ENCODE measurements at places on chromosomes 2 and 18.

DNA sequence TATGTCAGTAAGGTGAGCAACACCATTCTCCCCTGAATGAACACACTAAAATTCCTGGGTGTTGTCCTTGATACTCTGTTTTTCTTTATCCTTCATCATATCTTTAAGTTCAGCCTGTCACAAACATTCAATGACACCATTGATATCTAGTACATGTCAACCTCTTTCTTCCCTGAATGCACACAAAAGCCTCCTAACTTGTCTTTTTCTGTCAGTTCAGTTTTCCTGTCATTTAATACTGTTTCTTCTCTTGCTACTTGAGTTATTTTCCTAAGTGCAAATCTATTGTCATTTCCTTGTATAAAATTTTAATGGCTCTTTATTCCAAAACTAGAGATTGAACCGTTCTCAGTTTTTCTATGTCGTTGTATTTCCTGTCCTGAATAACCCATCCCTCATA is 1107.6 kb upstream of the SLC39A10 start:
- DNase-seq: no peak

- DNase-seq: no peak
These were observed 8.8 kb upstream of the UGT1A10 start for GRCh38 chr2:233627331-233628025.

DNA sequence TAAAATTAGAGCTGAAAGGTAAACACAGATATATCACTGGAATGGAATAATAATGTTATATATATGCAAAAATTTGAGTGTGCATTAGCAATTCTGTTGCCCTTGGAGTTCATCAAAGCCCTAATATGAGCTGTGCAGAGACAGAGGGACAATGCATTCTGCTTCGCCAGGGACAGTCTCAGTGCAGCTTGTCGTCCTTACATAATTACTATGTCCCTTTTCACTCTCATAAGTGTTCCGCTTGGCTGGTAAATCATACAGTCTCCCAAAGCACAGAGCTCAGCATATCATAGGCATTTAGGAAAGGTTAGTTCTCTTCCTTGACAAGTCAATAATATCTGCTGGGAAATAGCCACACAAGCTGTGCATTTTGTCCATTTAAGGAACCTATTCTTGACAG is 30.7 kb downstream of the MAPK4 start:
- no peak for DNase-seq

- DNase-seq: no peak
These were observed 119.5 kb downstream of the SMAD7 start for GRCh38 chr18:48831113-48831759.

GRCh38 chr2:231708773-231709635 is 679 bp downstream of the PTMA start:
- DNase-seq: peak; percentile 44

GRCh38 chr2:71455741-71456569 is 2.6 kb downstream of the DYSF start:
- DNase-seq: no peak

DNA sequence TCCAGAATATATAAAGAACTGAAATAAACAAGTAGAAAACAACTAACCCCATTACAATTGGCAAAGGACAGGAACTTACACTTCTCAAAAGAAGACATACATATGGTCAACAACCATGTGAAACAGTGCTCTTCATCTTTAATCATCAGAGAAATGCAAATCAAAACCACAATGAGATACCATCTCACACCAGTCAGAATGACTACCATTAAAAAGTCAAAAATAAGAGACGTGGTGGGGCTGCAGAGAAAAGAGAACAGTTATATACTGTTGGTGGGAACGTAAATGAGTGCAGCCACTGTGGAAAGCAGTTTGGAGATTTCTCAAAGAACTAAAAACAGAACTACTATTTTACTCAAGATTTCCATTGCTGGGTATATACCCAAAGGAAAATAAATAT is 1696.3 kb upstream of the TMEFF2 start:
- DNase-seq: no peak

DNA sequence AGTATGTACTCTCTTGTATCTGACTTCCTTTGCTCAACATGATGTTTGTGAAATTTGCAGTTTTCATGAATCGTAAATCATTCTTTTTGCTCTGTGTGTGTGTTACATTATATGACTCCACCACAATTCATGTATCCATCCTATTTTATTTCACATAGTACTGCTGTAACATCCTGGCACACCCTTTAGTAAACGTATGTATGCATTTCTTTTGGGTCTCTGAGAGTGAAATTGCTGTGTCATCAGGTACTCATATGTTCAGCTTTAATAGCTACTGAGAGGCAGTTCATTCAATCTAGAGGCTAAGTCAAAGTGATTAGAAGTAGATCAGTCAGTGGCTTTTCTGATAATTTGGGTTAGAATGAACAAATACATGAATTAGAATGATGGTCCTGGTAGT is 118.8 kb downstream of the ESCO1 start:
- no peak for DNase-seq

DNA sequence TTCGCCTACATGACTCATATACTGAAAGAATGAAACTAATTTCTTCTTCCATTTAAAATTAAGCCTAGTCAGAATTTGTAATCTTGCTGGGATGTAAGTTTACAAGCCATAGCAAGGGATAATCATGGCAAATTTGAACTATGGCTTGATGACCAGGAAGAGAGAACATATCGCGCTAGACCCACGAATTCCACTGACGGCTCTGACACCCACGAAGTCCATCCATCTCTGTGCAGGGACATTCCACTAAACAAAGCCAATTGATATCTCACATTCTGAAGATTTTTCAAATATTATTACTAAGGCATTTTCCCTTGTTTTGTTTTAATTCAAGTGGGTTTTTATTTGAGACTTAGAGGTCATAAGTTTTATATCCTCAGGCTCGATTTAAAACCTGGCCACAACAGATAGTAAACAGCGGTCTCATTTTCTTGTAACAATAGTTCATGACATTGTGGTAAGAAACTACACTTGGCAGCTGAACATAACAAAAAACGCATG is 113.0 kb downstream of the QPCT start:
- DNase-seq: no peak

- peak; percentile 88 for DNase-seq
These were observed at the start of gene IER3IP1 for GRCh38 chr18:47175898-47176575. Gene IER3IP1 (minus strand): TSS chr18:47176364. CDS start chr18:47176277, 87 bp downstream.

DNA sequence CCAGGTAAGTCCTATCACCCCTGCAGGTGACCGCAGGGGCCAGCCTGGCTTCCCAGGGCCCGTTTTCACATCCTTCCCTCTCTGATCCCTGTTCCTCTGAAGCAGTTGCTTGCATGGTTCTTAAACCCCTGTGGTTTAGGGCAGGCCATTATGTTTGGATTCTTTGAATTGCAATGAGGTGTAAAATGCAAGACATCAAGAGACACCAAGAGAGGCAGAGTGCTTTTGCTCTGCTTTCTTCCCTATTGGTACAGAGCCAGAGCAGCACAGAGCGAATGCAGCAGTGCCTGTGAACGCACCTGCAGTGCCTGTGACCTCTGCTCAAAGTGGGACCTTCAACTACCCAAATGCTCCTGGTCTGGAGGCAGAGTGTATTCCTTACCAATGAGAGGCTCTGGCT is 7.6 kb downstream of the RFX8 start:
- no peak for DNase-seq

DNA sequence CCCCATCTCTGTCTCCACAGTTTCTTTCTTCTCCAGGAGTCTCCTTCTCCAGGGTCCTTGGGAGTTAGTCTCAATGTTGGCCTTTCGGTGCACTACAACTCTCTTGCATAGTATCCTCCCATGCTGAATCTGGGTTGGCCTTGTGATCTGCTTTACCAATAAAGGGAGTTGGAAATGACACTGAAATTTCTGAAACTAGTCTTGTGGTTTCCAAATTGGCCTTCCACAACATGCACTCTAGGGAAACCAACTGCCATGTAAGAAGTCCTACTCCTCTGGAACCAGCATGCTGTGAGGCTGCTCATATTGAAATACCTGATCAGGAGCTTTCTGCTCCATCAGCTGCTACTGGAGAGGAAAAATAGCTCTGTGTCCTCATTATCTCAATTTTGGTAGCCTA is 9.9 kb upstream of the ABHD3 start:
- DNase-seq: no peak

- DNase-seq: no peak
These were observed 21.6 kb downstream of the DNMT3A start for GRCh38 chr2:25320077-25320476.

- DNase-seq: peak; percentile 96
These were observed 12.0 kb upstream of the ZCCHC2 start for GRCh38 chr18:62510789-62511188.

DNA sequence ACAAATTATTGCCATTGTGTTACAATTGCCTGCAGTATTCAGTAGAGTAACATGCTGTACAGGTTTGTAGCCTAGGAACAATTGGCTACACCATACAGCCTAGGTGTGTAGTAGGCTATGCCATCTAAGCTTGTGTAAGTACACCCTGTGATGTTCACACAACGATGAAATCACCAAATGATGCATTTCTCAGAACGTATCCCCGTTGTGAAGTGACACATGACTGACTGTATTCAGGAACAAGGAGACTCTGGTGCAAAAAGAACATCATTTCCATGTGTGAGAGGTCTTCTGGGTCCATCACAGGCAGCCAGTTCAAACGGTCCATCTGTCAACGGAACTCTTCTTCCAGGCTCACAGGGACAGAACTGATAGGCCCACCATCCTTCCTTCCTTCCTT is 263.7 kb downstream of the ANAPC1 start:
- DNase-seq: no peak

- no peak for DNase-seq
These were observed 356.7 kb upstream of the LYPD1 start for GRCh38 chr2:133026536-133027177.

Data from inflammatory macrophage treated with lipopolysaccharide for 1 hour (primary cell).